ENCODE measurements at places on chromosomes 11 and 22.
A peak's percentile ranks its signal among the peaks of the same experiment; 100 is the strongest.

DNA sequence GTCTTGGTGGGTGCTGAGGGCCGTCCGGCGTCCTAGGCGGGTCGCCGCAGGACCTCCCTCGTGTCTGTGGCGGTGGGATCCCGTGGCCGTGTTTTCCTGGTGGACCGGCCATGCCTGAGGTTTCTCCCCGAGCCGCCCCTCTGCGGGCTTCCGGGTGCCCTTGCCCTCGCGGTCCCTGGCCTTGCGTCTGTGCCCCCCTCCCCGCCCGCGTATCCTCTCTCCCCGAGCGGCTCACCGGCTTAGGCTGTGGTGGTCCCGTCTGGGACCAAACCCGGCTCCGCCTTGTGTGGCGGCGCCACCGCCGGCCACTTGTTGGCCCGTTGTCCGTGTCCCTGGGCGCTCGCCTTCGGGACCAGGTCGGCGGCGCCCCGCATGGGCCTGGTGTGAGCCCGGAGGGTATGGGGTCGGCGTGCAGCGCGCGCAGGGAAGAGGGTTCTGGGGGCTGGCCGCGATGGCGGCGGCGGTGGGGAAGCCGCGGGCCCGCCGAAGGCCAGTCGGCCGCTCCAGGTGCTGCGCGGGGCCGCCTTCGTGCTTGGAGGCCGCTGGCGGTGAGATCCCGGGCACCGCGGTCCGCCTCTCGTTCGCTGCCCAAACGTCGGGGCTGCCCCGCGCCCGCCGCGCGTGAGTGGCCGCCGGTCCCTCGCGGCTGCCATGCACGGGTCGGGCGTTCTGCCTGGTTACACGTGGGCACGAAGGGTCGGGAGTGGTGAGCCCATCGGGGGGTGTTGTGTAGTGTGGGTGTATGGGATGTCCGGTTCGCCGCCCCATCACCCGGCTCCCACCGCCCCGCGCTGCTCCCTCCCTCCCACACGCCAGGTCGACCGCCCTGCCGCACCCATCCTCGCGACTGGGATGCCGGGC lies 3899.1 kb upstream of the OR11H1 start:
- no peak for DNase-seq

DNA sequence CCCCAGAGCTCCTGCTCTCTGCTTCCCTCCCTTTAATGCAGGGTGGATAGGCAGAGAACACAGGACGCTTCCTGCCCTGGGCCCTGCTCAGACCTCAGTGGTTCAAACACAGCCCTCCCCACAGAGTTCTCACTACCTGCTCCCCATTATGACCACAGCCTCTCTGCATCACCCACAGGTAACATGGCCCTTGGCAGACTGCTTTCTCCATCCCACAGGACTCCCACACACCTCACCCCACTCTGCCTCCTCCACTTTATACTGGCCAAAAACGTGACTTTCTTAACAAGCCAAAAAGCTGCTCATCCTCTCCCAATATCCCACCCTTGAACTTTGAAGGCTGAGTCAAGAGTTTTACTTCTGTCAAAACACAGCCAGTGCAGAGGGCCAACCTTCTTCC lies 33.8 kb downstream of the BUD13 start:
- no peak for DNase-seq

GRCh38 chr22:42717197-42717928 lies 3.3 kb downstream of the A4GALT start:
- DNase-seq = no peak

- DNase-seq = no peak
Observed at GRCh38 chr11:109706945-109707344, 285.0 kb downstream of the C11orf87 start.

GRCh38 chr11:75275581-75275980 lies 35.0 kb downstream of the TPBGL start:
- peak; percentile 54 for DNase-seq

- DNase-seq = no peak
Observed at GRCh38 chr11:80815752-80816453, 1375.1 kb upstream of the TENM4 start.

DNA sequence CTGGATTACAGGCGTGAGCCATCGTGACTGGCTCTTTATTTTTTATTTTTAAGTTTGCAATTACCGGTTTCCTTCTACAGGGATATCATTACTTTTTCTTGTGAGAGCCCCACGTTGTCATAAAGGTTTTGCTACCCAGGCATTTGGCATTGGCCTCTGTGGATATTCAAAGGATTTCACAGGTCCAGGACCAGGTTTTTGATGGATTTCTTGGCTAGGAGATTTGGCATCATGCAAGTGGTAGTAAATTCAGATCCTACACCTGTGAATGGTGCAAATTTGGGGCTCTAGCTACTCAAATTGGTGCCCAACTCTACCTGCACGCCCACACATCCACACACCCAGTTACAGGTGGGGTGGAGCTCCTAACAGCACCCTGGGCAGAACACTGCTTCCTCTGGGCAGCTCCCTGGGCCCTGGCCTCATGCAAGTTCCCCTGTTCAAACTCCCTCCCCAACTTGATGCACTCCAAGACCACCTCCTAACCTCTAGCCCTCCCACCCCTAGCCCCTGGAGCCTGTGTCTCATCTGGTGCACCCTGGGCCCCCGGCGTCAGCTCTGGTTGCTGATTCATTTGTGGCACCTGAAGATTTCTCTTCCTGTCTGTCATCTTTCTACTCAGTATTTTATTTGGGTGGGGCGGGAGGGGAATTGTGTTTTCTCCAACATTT lies 9.3 kb upstream of the MRGPRD start:
- DNase-seq = no peak

DNA sequence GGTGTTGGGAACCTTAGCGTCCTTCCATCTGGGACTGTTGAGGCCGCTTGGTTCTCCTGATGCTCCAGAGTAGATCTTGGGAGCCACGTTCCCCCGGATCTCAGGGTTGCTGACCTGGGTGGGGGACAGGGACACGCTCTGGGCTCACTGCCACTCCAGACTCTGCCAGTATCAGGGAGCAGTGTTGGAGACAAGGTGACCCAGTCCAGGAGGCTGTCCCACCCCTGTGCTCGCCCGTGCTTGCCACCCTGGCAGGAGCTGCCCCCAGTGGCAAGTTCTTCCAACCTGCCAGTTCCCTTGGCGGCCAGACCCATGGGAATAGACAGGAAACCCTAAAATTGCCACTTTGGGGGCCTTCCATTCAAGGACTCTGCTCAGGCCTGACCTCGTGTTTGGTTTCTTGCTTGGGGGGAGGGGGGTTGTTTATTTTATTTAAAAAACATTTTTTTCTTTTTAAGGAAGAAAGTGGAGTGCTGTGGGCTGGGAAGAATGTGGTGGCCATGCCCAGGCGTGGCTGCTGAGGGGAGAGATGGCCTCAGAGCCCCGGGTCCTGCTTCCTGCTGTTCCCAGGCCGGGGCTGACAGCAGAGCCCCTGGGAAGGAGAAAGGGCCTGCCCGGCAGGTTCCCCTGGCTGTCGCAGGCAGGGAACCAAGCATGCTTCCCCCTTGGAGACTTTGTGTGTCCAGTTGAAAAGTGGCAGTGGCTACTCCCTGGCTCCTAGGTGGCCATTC lies 7.2 kb downstream of the GRK2 start:
- DNase-seq = no peak

DNA sequence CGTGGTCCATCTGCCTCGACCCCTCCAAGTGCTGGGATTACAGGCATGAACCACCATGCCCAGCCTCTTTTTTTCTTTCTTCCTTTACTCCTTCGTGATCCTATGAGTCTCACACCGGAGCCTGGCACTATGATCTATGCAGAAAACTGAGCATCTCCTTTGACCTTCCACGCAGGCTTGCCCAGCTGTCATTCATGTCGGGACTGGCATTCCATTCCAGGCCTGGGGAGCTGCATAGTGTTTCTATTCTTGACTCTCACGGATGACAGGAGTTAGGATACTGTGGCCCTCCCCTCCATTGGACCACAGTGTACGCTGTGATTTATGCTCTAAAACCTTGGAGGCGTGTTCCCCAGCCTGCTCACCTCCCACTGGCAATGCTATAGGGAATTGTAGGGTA lies 611.8 kb downstream of the BRD1 start:
- no peak for DNase-seq

DNA sequence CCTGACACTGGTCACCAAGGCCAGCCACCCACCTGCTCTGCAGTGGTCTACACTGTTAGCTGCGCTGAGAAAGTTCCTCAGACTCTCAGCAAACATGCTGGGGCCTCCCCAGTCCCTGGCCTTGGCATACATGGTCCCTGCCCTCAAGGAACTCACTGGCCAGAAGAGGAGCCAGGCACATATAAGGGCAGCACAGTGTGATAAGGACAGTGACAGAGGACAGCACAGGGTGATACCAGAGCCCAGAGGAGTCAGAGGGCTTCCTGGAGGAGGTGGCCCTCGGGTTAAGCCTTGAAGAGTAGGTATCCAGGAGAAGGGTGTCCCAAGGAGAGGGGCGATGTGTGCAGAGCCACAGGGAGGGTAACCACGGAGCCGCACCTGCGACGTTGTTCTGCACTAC lies 624 bp downstream of the ART1 start:
- DNase-seq = no peak

DNA sequence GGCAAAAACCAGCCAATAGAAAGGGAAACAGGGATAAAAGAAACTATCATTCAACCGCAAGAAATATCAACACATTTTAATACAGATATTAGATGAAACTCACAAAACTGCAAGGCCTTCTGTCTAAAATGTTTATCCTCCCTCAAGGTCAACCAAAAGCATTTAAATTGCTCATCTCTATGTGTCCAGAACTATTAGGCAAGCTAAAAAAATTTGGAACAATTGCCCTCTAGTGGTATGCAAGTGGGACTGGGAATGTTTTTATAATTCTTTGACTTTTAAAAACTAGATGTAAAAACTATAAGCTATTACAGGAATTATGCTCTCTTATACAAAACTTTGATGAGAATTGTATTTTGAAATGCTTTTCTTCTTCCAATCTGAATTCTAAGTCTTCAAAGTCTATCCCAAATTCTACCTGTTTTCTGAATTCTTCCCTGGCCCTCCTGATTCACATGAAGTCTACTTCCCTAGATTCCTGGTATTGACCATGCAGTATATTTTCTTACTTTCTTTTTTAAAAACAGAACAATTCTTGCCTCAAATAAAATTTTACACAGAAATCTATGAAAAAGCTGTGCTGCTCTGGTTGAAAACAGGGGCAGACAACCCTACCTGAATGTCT lies 4.9 kb downstream of the CWC15 start:
- no peak for DNase-seq

GRCh38 chr11:63532799-63533475 lies 3.7 kb upstream of the PLAAT4 start:
- DNase-seq = no peak

DNA sequence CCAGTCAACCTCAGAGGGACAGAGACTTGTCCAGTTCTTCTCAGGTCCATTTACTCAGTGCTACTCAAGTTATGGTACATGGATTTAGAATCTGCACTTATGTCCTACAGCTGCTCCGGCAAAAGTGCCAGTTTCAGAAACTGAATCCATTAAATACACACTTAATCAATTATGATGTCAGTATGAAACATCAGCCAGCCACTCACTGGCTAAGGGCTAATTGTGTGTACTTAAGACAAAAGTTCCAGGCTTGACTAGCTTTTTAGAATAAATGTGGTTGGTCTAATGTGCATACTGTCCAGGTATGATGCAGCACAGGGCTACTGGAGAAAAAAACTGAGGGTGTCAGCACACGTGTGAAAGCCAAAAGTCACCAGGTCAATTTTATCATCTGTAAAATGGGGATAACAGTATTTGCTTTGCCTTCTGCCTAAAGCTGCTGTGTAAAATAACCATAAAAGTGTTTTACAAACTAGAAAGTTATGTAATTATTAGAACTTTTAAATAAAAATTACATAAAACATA lies 55.4 kb upstream of the CYP2D6 start:
- DNase-seq = no peak

- no peak for DNase-seq
Observed at GRCh38 chr11:105211806-105212554, 72.4 kb upstream of the CARD18 start.

DNA sequence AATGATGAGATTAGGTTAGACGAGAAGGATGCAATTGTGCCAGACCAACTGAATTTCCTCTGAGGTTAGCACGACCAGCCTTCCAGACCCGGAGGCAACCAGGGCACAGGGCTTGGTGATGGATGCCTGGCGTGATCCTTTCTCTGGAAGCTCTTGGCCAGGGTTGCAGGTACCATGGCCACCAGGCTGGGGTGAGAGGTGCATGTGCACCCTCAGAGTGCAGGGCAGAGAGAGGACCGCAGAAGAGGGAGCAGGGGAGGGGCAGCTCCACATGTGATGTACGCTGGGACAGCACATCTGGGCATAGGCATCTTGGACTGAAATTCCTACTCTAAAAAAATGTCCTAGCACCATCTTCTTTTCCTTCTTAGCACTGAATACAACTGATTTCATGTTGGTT lies 10.9 kb downstream of the KCNJ1 start:
- no peak for DNase-seq

DNA sequence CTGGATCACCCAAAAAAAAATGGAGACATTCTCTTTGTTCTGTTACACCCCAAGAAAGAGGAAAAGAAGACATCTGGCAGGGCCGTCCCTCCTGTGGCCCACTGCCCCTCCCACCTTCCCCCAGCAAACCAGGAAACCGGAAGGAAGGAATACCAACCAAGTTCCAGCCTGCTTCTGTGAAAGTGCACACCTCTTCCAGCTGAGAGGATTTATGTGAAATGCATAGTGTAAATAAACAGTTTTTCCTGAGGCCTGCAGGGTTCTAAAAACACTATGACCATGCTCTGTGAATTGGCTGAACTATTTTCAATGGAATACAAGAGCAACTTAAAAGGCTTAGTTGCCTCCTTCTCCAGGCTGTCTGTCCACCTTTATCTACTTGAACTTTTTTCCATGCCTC lies 50.0 kb upstream of the CHST1 start:
- DNase-seq = no peak

GRCh38 chr22:42364604-42365110 lies 67.5 kb downstream of the NFAM1 start:
- DNase-seq = no peak

DNA sequence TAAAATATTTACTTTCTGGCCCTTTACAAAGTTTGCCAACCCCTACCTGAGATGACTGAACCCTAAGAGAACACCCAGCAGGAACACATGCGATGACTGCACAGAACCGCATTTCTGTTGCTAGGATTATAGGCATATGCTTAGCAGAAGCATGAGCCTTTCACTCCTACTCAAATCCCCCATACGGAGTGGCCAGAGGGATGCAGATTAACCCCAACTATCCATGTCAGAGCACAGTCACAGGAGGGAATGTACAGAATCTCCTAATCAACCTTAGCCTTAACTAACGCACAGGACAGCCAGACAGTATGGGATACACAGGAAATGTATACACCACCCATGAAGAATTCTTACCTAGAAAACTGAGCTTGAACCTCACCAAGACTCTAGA lies 6.2 kb downstream of the HPS4 start:
- DNase-seq = no peak

Measured in T-helper 1 cell (primary cell).